ENCODE measurements at places on chromosomes 11 and 22. TPM values are rescaled to one million over a fixed set of nuclear protein-coding genes. Genes with fewer than 3 reads are reported as not detected.

GRCh38 chr11:86802601-86803051 is 2.3 kb downstream of the PRSS23 start:
- DNase-seq = no peak

- peak; percentile 57 for DNase-seq
Measured at GRCh38 chr22:42074132-42074811, at the start of gene PHETA2. PHETA2 (plus strand) TSS chr22:42074248; CDS start chr22:42077294, 3,046 bp downstream.

OR6Q1 gene
- not detected for total RNA-seq

DNA sequence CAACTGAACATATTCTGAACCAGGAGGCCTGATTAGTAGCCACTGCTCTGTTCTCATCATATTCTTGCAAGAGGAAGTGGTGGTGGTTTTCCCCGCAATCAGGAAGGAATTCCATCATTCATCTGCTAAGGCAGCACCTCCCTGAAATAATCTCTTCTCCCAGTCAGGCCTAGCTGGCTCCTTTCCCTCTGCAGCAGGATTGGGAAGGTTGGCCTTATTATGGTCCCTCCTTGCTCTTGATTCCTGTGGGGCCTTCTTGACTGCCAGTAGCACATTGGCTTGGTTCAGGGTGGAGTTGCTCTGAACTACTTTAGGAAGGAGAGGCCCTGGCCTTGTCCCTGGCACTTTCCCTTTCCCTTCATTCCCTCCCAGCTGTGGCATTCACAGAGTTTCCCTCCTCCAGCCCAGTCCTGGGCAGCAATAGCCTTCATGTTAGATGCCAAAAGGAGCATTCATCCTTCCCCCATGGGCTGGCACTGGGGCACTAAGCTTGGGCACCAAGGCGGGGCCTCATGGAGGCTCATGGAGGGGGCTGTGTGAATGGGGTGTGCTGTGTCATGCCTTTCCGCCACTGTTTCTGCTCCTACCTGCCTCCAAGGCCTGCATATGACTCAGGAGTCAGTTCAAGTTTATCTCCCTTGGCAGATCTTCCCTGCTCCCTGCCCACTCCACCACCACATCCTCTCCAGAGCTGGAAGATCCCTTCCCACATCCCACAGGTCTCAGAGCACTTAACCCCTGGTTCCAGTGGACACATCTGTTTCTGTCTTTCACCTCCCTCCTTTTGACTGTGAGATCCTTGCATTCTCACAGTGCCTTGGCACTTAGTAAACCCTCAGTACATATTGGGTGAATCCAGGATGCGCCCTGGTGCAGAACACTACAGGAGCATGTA is 27.6 kb upstream of the CD44 start:
- no peak for DNase-seq

- DNase-seq = peak; percentile 60
Measured at GRCh38 chr11:120172054-120172911, 34.4 kb upstream of the TRIM29 start.

DNA sequence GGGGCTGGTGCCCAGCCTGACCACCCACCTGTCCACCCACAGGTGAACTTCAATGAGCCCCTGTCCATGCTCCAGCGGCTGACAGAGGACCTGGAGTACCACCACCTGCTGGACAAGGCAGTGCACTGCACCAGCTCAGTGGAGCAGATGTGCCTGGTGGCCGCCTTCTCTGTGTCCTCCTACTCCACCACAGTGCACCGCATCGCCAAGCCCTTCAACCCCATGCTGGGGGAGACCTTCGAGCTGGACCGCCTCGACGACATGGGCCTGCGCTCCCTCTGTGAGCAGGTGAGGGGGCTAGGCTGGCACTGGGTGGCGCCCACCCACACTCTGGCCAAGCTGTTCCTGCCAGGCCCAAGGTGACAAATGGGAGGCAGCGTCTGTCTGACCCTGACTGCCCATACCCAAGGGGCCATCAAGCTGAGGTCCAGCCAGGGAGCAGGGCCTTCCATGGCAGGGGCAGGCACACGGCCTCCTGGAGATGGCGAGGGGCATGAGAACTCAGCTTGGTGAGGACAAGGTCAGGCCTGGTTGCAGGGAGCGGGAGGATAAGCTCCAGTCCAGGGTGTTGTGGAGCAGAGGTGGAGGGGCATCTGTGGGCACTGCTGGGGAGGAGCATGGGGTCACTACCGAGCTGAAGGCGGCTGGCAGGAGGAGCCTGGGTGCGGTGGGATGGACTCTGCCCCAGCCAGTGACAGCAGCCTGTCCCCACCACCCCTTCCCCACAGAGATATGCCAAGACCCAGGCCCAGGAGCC is 77.7 kb downstream of the MORC2 start:
- DNase-seq = no peak

- no peak for DNase-seq
Measured at GRCh38 chr11:123202155-123203151, 7.4 kb upstream of the CLMP start.

- no peak for DNase-seq
Measured at GRCh38 chr11:83583757-83584366, 297.7 kb upstream of the CCDC90B start.

DNA sequence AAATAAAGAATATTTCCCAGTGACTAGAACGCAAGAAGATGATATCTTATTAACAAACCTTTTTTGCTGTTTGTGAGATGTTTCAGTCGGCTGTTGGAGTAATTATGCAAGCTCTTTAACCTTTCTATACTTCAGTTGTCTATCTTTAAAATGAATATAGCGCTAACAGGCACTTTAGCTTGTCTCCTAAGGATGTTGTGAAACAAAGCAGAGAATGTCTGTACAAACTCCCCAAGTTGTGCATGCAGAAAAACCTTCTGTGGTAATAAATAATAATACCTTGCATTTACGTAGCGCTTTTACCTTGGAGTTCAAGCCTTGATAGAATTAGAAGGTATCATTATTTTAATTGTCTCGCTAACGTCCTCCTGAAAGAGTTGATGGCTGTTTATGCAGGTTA is 1.9 kb upstream of the KDM2A start:
- no peak for DNase-seq

- no peak for DNase-seq
Measured at GRCh38 chr22:46749682-46750529, 11.9 kb upstream of the CERK start.

DNA sequence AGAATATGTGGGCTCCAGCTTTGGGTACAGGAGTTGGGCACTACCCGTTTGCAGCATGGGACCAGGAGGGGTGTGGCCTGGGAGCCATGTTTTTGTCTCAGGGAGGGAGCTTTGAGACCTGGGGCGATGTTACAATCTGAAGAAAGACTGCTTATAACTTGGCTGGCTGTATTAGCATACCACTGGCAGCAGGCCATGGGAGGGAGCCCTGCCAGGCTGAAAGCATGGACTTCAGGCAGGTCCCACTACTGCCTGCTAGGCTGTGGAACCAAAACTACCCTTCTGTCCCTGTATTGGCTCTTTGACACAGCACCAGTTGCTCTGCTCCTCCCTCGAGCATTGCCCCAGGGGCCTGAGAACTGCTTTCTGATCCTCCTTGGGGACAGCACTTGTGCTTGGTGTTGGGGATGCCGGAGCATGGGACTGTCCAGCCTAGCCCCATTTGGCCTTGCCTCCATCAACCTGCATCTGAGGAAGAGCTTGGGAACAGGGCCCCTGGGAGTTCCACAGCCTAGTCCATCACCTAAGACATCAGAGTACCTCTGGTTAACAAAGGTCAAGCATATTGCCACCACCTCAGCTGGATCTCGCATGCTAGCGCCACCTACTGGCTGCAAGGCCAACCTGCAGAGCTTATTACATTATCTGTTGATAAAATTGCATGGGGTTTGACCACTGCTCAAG is 217.4 kb downstream of the SBF2 start:
- DNase-seq = no peak

- DNase-seq = no peak
Measured at GRCh38 chr11:124712392-124712791, 27.4 kb upstream of the NRGN start.
